Calu3 (cell line): ENCODE measurements at places on chromosomes 3 and 15. TPM values are rescaled to one million over a fixed set of nuclear protein-coding genes. Genes with fewer than 3 reads are reported as not detected.

DNA sequence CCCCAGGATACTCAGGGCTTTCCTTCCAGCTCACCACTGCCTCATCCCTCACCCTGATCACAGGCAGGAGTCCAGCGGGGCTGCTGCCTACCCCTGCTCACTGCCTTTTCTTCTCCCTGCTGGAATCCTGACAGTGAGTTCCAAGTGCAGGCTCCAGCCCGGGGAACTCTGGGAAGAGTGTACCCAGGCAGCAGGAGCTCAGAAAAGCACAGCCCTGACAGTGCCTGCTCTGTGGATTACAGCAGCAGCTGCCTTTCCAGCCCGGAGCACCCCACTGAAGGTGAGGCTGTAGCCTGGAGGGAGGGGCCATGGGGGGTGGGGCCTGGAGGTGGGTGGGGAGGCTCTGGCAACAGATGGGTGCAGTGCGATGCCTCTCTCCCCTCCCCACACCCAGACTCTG, 6.1 kb upstream of the JMJD7 start:
- DNase-seq = no peak

DNA sequence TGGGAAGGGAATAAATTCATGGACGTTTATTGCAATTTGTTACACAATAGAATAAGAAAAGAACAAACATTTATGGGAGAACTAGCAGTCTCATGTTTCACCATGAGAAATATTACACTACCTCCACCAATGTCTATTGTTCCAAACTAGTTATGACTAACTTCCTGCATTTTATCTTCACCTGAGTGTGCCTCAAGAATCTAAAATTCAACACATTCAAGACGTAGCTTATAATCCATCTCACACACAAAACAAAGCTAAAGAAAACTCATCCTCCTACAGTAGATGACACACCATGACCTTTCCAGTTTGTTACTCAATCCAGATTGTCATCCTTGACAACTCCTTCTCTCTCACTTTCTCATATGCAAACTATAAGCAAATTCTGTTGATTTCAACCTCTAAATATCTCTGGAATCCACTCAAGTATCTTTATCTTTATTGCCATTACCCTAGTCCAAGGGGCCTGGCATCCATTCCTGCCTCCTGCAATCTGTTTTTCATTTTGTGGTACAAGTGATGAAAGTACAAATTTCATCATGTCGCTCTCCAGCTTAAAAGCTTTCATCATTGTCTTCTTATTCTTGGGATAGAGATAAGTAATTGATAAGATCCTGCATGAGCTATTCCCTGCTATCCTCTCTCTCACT, 229.9 kb downstream of the NR2F2 start:
- DNase-seq = no peak

LYZL4 gene
- total RNA-seq = not detected in 2 replicates

CFAP92 gene
- 0.92 and 1.3 TPM in 2 replicates for total RNA-seq

MUC4 gene
- 3.6 and 4.6 TPM in 2 replicates for total RNA-seq

TMC3 gene
- total RNA-seq = not detected in 2 replicates

DNA sequence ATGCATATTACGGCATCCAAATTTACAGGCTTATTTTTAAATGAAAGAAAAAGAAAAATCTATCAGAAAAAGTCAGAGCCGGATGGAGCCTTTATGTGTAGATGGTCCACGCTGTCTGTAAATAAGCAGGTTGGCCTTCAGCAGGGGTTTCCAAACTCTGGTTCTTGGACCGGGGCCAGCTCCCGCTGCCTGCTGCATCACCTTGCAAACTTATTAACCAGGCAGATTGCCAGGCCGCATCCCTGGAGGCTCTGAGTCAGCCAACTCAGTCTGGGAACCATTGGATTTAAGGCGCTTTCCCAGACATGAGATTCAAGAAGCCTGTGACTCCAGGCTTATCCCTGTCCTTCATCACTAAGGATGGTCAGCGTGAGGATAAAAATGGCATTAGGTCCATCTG, 212.4 kb downstream of the OPA1 start:
- peak; percentile 99 for DNase-seq

- no peak for DNase-seq
Measured at GRCh38 chr3:112746675-112747280, 99.9 kb downstream of the CD200R1L start.

DNA sequence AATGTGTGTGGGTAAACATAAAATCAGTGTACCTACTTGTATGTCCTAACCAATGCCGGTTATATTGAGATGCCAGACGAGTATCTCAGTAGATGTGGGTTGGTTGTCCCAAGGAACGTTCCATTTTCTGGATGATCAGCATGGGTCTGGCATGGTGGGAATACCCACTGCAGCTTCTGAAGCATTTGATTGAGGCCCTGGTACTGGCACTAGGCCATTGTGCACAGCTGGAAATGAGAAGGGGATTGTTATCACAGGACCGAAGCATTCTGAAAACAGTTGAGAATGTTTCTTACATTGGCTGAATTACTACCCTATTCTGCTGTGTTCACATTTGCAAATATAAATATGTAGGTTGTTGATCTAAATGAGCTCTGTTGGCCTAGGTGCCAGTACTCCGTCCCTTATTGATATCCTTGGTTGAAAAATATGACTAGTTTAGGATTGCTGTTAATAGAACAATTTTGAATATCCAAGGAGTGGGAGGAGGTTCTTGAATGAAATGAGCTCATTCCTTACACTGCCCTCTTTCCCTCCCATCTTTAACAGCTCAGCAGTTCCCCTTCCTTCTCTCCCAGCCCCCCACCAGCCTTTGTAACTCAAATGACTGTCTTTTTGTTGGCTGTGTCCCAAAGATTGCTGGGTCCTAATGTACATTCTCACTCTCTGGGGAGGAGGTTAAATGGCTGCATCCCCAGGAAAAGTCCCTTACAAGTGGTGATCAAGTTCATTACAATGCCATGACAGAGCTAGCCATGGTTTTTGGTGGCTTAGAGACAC, 293.3 kb upstream of the TPM1 start:
- no peak for DNase-seq

GPR171 gene
- total RNA-seq = not detected in 2 replicates

DNA sequence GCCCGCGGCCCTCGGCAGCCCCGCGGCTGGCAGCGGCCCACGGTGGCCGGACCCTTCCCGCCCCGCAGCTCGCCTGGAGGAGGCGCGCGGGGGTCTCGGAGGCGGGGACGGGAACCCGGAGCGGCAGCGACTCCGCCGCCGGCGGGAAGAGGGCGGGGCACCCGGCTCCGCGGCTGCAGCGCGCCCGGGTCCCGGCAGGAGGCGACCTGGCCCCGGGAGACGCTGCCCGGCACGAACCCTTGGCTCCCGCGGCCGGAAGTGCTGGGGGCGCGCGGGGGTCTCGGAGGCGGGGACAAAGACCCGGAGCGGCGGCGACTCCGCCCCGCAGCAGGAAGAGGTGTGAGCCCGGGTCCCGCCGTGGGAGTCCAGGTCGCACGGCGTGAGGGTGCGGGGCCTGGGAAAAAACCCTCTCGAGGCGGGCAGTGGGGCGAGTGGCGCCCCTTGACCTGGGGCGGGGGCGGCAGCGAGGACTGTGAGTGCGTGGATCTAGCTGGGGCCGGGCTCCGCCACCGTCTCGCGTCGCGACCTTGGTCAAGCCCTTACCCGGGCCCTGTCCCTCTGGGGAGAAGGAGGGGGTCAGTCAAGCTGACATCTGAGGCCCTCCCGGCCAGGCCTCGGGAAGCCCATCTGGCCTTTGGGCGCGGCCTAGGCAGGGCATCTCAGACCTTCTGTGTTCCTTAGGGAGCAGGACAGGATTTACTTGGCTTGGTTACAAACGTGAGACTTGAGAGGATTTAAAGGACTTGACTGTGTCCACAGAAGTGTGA, at the start of gene CIB2:
Gene CIB2 (minus strand): TSS at position 151 of the 767 bp plus-strand sequence. CDS start 230 bp downstream, outside the sequence.
- peak; percentile 90 for DNase-seq

- peak; percentile 57 for DNase-seq
Measured at GRCh38 chr15:85407421-85408269, 27.2 kb downstream of the AKAP13 start.

DNA sequence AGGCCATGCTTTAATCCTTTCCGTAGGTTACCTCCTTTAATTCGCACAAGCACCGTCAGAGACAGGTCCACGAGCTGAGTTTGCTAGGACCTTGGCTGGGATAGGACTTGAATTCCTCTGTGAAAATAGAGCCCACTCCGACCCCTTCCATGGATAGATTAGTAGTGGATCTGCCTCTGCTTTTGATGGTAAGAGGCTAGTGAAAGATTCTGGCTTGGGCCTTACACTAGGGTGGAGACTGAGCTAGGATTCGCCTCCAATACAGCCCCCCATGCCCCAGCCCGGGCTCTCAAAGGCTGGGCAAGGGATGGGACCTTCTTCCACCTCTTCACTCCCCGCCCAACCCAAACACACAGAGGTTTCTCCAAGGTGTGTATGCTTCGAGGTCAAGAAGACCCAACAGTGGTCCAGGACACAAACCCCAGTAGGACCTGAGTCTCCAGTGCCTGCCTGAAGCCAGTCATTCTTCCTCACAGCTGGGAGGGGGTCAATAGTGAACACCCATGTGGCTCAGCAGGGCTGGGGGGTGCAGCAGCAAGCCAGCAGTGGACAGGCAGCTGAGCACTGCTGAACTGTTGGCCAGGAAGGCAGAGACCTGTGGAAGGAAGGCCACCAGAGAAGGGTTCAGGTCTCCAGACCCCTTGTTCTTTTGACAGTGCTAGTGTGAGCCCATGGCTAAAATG, 75.7 kb downstream of the SPSB4 start:
- DNase-seq = no peak

SKOR1 gene
- total RNA-seq = 0.17 and 0.27 TPM in 2 replicates

CHST2 gene
- 0.34 and 0.38 TPM in 2 replicates for total RNA-seq

GRCh38 chr3:27392950-27393679, 23.9 kb upstream of the NEK10 start:
- DNase-seq = no peak

DNA sequence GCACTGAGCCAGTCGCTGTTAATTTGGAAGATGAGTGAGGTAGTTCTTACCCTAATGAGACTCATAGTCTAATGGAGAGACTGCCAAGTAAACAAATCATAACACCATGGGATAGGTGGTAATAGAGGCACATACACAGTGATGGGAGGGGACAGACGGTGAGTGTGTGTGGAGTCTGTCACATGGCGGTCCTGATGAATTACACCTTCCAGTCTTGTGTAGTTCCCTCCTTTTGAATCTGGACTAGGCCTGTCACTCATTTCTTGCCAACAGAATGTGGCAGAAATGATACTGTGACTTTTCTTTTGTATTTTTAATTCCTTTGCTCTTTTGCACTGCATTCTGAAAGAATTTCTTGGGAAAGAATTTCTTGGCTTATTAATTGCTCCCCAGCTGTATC, 78.1 kb downstream of the NR1D2 start:
- DNase-seq = no peak

TNIK gene
- 17.6 and 19.7 TPM in 2 replicates for total RNA-seq

GRCh38 chr3:42490243-42490642, 12.2 kb upstream of the VIPR1 start:
- DNase-seq = peak; percentile 88

DNA sequence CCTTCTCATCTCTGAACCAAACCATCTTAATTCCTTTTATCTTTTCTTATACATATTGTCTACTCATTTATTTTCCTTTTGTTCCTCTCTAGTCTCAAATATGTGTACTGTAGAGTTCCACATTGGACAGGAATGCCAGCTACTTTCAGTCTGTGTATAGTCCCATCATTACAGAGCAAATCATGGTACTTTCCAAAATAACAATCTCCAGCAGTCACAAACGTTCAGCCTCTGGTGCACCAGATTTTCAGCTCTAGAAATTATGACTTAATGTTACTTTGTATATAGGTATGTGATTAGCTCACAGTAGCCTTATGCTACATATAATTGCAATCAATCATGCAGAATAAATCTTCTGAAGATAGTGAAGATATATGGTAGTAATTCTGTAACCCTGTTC, 32.5 kb upstream of the TM4SF4 start:
- no peak for DNase-seq

DNA sequence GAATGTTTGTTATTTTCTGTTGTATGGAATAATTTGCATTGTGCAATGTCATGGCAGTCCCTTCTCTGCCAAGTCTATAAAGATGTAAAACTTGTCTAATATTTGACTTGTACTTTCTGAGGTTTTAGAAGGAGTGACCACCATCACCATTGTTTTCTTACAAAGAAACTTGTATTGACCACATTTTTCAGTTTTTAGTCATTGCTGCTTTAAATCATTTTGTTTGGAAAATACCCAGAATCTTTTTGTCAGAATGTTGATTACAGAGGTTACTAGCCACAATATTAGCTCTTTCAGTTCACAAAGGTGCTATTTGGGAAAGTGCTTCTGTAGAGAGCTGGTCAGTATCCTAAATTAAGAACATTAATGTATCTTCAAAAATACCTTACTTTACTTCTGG, 532.4 kb upstream of the GBE1 start:
- no peak for DNase-seq

DNA sequence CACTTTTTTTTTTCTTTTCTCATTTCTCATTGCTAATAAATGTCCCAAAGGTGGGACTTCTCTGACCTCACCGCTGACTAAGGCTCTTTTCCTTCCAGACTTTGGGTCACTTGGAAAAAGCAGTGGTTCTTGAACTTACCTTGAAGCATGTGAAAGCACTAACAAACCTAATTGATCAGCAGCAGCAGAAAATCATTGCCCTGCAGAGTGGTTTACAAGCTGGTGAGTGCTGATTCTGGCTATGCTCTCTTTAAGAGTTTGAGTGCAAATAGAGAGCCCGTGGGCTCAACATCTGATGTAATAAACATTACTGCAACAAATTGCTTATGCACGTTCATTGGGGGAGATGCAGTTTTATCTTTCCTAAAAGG, 2.0 kb downstream of the BHLHE40 start:
- no peak for DNase-seq

GRCh38 chr3:58799271-58799670, 132.7 kb upstream of the FAM3D start:
- no peak for DNase-seq

DNA sequence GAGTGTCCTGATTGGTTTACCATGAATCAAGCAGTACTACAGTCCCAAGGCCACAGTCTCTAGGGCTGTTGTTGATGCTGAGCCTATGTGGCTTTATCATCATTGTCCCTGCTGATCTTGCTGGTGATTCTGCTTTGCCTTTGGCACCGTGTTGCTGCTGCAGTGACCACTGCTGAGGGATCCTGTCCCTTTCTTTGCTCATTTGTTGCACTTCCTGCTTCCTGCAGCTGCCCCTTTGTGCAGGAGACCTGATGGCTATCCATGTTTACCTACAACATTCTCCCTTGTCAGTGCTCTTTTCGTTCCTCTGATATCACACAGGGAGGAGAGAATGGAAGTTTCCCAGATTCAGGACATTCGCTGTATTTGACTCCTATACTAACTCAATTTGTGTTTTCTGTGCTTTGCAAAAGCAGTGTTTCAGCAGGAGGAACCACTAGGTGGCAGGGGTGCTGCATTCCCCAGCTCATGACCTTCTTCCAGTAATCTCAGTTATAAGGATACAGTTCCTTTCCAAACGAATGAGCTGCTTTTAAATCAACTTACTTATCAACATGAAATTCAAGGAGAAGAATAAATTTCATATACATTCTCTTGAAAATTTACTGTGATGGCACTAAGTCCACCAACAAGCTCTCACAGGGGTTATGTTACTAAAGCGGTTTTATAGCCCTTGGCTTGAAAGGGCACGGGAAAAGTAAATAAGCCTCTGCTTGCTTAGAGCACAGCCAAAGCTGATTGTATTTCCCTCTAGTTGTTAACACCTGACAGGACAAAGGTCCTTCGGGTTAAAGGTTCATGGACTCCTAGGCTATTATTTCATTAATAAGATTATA, 9.7 kb upstream of the THUMPD3 start:
- DNase-seq = peak; percentile 77

RTP3 gene
- total RNA-seq = not detected in 2 replicates

PPP2R3A gene
- total RNA-seq = 45.6 and 64.8 TPM in 2 replicates

MAPKAPK3 gene
- 40.6 and 44.6 TPM in 2 replicates for total RNA-seq

- DNase-seq = no peak
Measured at GRCh38 chr3:157475921-157476414, 27.2 kb downstream of the VEPH1 start.

NLGN1 gene
- total RNA-seq = 2.2 and 2.6 TPM in 2 replicates

TTC21A gene
- 8.1 and 9.1 TPM in 2 replicates for total RNA-seq

SLC22A13 gene
- total RNA-seq = 3.2 and 3.5 TPM in 2 replicates
